Activated effector memory CD4-positive, alpha-beta T cell treated with anti-CD3 and anti-CD28 coated beads, Interleukin-2, amount 50 U/mL, for 16 hours (primary cell): ENCODE measurements at places on chromosomes 6 and 20.

GRCh38 chr6:6631534-6632276, 43.2 kb downstream of the LY86 start:
- DNase-seq: no peak

DNA sequence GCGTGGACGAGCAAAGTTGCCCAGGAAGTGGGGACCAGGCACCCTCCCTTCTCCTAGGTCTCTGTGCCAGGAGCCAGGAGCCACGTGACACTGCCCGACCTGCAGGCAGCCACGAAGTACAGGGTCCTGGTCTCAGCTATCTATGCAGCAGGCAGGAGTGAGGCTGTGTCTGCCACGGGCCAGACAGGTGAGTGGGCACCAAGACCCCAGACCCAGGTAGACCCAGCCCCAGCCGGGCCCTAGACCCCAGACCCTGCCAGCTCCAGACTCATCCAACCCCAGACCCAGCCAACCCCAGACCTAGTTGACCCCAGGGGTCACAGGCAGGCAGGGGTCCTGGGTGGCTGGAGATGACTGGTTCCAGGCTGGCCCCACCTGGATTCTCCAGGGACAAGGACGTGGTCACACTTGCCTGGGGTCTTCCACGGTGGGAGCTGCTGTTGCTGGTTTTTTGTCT, 21.1 kb downstream of the COL20A1 start:
- DNase-seq: no peak

DNA sequence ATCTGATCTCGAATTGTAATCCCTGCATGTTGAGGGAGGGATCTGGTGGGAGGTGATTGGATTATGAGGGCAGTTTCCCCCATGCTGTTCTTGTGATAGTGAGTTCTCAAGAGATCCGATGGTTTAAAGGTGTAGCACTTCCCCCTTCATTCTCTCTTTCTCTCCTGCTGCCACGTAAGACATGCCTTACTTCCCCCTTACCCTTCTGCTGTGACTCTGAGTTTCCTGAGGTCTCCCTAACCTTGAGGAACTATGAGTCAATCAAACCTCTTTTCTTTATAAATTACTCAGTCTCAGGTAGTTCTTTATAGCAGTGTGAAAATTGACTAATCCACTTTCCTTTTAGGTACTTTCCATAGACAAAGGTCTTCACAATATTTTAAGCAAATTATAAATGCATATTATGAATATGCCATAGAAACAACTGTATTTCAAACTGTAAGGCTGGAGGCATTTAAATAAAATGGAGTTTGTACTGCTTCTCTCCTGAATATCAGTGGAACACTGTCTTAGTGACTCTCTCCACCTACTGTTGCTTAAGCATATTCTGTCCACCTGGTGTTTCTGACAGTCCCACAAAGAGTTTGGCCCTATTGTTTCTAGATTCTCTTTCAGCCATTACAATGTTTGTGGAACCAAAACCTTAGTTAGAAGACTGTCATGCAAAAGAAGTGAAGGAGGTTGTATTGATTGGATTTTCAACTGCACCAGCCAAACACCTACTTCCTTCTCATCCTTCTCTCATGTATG, 24.3 kb upstream of the IL17A start:
- no peak for DNase-seq

DNA sequence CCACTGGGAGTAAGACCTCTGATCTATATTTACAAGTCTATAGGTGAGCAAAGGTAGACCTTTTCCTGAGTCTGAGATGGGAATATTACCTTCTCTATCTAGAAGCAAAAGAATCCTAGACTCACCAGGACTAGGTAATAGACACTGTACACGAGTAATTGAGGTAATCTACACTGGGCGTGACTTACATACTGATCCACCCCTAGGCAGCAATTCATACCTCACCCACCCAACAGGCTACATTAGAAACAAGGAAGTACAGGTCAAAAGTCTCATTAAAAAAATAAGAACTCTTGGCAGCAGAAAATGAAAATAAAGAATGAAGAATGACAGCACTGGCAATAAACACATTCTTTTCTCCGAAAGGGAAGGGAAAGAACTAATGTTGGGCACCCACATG, 7.6 kb downstream of the CSNK2A1 start:
- DNase-seq: no peak

GRCh38 chr6:46199387-46199786, 28.6 kb upstream of the ENPP5 start:
- DNase-seq: no peak

DNA sequence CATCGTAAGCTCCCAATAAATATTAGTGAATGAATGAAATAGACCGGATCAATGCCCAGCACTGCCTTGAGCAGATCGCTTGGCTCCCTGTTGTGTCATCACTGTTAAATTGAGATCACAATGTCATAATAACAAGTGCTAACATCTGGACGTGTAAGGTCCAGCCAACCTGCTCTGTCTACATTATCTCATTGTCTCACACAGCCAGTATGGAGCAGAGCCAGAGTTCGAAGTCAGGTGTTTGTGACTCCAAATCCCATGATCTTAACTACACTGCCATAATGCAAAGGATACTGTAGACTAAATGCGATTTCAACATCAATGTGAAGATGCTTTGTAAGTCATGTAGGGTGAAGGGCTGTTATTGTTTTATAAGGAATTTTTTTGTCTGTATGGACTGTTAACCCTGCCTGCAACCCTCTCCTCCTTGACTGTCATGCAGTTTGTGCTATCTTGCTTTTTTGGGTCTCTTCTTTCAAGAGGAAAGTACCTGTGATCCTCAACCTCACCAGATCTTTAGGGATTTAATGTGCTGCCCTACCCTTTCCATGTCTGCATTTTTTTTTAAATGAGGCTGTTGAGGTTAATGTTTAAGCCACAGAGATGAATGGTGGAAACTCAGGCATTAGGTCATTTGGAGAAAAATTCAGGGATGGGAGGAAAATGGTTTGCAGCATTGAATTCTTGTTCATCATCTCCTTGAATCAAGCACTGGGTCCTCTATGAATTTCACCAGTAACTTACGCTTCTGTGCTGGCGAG, 49.0 kb upstream of the OCSTAMP start:
- no peak for DNase-seq

DNA sequence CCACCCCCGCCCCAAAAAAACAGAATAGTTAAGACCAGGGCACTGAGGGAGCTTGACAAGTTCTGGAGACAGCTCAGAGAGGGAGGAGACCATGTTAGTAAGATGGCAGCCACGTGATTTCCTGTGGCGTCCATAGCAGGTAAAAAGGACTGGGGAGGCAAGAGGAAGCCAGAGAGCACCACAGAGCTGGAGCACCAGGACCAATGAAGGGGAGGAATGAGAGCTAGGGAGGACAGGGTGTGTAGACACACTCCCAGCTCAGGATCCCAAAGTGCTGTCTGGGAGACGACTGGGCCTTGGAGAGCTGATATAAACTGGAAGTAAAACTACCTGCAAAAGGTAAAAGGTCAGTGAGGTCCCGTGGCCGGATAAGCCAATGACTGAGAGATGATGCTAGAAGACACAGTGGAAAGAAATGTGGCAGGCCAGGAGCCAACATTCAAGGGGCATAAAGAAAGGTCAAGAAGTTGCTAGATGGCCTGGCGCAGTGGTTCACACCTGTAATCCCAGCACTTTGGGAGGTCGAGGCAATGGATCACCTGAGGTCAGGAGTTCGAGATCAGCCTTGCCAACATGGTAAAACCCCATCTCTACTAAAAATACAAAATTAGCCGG, 39.0 kb downstream of the SLC23A2 start:
- peak; percentile 75 for DNase-seq

DNA sequence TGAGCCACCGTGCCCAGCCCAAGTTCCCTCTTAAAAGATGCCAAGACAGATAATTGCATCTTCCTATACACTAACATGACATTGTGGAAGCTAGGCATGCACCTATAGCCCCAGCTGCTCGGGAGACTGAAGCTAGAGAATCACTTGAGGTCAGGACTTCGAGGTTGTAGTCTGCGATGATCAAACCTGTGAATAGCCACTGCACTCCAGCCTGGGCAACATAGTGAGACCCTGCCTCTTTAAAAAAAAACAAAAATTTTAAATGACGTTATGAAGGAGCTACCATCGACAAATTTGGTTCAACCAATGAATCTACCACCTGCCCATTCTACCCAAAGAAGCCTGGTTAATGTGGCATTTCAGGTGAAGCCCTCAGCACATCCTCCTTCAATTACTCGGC, 80.7 kb downstream of the TBC1D7 start:
- no peak for DNase-seq

- peak; percentile 89 for DNase-seq
Observed at GRCh38 chr6:142902636-142903053, 42.3 kb downstream of the HIVEP2 start.

DNA sequence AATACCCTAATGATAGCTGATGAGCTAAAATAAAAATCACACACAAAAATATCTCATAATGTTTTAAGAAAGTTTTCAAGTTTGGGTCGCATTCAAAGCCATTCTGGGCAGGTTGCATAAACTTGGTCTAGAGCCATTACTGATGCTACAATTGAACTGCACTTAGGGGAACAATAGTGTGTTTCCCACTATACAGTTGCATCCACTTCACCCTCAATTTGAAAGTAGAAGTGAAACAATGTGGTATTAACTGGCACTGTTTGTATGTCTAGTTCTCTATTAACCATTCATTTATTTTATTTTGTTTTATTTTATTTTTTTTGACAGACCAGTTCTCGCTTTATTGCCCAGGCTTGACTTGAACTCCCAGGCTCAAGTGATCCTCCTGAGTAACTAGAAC, 23.0 kb upstream of the STK38 start:
- DNase-seq: no peak

DNA sequence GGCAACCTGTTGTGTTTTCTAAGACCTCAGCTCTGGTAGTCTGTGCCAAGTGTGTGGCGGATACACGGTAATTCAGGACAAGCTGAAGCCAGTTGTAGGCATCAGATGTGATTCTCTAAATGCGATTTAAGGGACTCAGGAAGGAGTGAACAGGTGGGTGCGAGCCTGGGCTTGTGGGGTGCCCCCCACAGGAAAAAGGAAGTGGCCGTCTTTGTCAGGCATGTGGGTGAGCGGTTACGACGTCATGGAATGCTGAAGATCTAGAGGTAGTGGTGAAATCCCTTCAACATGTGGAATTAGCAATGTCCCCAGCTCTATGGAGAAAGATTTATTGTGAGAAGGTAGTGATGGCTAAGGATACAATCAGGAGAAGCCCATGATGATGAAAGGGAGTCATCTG, 95.1 kb upstream of the EXOC2 start:
- no peak for DNase-seq
